ENCODE measurements at places on chromosomes 3 and 15.

DNA sequence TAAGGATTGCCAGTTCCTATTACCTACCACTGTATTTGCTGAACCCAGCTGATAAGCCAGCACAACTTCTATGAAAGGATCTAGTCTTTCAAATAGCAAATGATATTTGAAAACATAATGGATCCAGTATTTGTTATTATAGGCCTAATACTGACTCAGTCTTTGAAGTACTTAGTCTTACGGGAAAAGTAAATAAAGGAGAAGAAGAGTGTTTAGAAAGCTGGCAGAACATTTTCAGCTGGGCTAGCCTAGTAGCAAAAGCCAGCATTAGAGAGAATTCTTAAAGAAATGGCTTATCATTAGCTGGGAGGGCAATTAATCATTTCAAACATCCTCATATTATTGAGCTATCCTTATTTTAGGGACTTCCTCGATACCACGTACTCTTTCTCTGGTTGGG, 101.4 kb upstream of the GOLIM4 start:
- no peak for DNase-seq

DNA sequence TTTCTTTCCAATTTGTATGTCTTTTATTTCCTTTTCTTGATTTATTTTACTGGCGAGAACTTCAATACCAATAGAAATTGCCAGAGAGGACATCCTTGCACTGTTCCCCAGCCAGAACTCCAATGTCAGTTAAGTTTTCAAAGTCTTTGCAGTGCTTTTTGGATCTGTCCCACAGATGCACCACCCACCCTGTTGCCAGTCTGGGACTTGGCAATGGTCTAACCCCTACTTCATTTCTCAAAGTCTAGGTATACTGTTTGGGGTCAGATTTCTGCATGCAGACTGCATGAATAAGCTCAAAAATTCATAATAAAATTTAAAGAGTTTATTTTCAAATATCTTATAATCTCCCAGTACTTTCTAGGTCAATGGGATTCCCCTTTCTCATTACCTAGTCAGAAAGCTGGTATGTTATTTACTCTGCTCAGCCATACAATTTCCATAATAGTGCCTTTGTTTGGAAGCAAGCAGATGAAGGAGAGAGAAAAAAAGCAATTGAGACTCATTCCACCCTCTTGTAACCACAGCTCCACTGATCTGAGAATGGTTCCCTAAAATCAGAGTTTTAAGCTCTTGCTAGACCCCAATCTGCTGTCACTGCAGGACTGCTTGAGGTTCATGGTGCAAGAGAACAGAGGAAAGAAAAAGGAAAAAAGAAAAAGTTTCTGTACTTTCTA, 125.9 kb upstream of the PLXND1 start:
- no peak for DNase-seq

DNA sequence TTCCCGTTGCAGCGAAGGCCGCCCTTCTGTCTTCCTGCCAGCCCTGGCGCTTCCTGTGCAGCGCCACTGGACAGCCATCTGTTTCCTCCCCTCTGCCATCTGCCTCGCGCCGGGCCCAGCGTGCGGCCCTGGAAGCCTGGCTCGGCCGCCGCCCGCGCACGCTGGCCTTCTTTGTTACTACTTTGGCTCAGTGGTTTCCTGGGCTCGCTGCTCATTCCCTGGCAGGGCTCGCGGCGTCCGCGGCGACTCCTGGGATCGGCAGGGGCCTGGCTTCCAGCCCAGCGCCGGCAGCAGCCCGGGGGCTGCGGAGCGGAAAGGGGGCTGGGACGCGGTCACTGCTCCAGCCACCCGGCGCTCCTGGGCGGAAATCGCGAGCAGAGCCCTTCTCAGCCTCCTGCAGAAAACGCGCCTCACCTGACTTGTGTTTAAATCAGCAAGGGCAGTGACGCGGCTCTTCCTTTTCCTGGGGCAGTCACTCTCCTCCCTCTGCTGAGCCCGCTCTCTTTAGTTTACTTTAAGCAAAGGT, 10.0 kb downstream of the CMTM7 start:
- peak; percentile 67 for DNase-seq

GRCh38 chr3:100590114-100590839, 19.1 kb upstream of the ADGRG7 start:
- peak; percentile 84 for DNase-seq

DNA sequence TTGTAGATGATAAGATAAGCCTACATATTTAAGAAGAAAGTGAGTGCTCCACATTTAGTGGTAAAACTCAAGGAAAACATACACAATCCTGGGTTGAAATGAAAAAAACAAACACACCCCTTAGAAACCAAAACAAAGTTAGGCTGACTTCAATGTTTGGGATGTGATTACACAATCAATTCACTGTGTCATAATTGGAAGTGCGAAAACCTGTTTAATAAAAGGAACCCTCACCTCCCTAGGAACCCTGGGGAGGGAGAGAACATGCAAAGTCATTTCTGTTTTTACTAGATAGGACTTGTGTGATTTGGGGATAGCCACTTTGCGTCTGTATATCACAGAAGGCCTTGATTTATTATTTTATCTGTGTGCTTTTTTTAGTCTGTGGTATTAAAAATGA, 275.0 kb downstream of the NFKBIZ start:
- DNase-seq = peak; percentile 81

DNA sequence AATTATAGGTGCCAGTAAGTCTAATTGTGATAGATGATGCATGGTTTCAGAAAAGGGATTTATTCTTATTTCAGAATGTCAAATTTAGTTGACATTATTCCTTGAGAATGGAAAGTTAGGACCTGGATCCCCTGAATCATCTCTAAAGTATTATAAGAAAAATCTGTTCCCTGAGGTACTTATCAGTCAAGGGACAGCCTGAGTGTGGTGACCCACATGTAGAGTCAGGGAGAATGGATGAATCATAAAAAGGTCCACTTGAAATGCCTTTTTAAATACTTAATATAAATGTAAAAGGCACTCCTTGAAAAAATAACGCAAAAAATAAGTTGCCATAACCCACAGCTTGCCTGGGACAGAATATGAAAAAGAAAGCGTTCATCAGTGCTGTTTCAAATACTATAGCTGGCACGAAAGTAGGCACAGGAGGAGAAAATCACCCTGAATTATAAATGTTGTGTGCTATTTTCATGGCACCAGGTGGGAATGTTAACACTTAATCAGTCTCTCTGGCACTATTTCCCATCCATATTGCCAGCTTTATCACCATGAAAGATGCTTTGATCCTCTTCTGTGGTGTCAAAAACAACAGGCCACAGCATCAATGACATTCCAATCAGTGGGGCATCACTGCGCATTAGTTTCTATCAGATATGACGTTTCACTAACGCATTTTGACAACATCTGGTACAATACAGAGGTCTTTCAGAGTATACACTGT, 208.5 kb downstream of the EPHA3 start:
- no peak for DNase-seq

GRCh38 chr3:120196812-120197211, 88.2 kb downstream of the GPR156 start:
- no peak for DNase-seq

GRCh38 chr15:82877825-82878224, 68.4 kb downstream of the WHAMM start:
- no peak for DNase-seq

DNA sequence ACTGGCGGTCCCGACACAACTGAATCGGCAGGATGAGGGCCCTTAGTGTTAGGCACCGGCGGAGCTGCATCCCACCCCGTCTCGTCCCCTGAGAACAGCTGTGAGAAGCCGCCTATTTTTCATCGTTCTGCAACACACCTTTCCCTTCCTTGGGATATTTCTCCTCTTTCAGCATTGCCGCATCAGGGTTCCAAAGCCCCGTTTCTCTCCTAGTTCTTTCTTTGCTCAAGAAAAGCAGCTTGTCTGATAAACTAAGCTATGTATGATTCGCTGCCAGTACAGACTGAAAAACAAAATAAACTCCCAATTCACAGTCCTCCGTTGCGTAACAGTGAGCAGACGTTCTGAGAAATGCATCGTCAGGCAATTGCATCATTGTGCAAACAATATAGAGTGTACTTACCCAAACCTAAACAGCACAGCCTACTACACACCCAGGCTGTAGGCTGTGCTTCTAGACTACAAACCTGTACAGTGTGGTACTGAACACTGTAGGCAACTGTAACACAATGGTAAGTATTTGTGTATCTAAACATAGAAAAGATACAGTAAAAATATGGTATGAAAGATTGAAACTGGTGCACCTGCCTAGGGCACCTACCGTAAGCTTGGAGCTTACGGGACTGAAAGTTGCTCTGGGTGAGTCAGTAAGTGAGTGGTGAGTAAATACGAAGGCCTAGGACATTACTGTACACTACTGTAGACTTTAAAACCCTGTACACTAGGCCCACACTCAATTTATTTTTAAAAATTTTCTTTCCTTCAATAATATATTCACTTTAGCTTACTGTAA, 8.9 kb upstream of the ADAMTS17 start:
- peak; percentile 88 for DNase-seq
